Ovary (tissue), 10 donors: ENCODE measurements at places on chromosomes 2 and 18. TPM values are rescaled to one million over a fixed set of nuclear protein-coding genes. Genes with fewer than 3 reads are reported as not detected.

EGR4 gene
- total RNA-seq: 0.13 TPM

ACVR1C gene
- total RNA-seq: 8.7 TPM

ST6GAL2 gene
- not detected for total RNA-seq

CEP68 gene
- total RNA-seq: 31.6 TPM

DYNC2LI1 gene
- total RNA-seq: 26.4 TPM

WDR35 gene
- total RNA-seq: 15.2 TPM

SERPINB3 gene
- total RNA-seq: not detected

COL5A2 gene
- 27.3 TPM for total RNA-seq

DNA sequence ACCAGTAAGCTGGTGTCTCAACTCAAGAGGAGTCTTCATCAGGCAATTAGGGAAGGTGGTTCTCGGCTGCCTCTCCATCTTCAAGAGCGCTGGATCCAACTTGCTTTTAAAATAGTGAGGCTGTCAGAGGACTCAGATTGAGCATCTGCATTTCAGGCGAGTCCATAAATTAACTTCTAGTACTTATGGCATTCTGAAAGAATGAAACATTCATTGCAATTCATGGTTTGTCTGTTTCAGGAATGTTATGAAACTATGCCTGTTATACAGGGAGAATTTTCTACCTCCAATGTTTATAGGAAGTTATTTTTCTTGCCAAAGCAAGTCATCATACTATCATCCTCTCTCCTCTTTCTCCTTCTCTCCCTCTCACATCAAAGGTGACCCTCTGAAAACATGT, 883.2 kb downstream of the SLC4A3 start:
- no peak overlapping the region for H3K4me3 ChIP-seq
- no peaks in the 10 kb centered on the region for H3K36me3 ChIP-seq
- H3K4me1 ChIP-seq: peaks cover 2% of the 10 kb centered on the region
- H3K27me3 ChIP-seq: no peaks in the 10 kb centered on the region

- H3K36me3 ChIP-seq: no peaks in the 10 kb centered on the region
- H3K27ac ChIP-seq: no peak overlapping the region
- no peak for DNase-seq
- H3K4me1 ChIP-seq: no peaks in the 10 kb centered on the region
These were observed 66.0 kb upstream of the FAM136A start for GRCh38 chr2:70367722-70368323.

GRCh38 chr2:171568089-171568488, 45.8 kb downstream of the CYBRD1 start:
- no peak overlapping the region for H3K27ac ChIP-seq
- no peaks in the 10 kb centered on the region for H3K4me1 ChIP-seq

- H3K4me1 ChIP-seq: no peaks in the 10 kb centered on the region
- H3K27me3 ChIP-seq: no peaks in the 10 kb centered on the region
- H3K36me3 ChIP-seq: no peaks in the 10 kb centered on the region
- DNase-seq: no peak
- no peak overlapping the region for H3K27ac ChIP-seq
- no peak overlapping the region for H3K4me3 ChIP-seq
These were observed 12.9 kb downstream of the STAT1 start for GRCh38 chr2:191001032-191001431.

GRCh38 chr18:5145168-5145825, 51.8 kb downstream of the AKAIN1 start:
- no peak for DNase-seq
- H3K27ac ChIP-seq: no peak overlapping the region
- H3K4me3 ChIP-seq: no peak overlapping the region
- H3K4me1 ChIP-seq: no peaks in the 10 kb centered on the region

- no peak for DNase-seq
- H3K27me3 ChIP-seq: no peaks in the 10 kb centered on the region
- H3K36me3 ChIP-seq: no peaks in the 10 kb centered on the region
- H3K4me3 ChIP-seq: no peak overlapping the region
These were observed 234.3 kb downstream of the ETAA1 start for GRCh38 chr2:67631483-67631882.

DNA sequence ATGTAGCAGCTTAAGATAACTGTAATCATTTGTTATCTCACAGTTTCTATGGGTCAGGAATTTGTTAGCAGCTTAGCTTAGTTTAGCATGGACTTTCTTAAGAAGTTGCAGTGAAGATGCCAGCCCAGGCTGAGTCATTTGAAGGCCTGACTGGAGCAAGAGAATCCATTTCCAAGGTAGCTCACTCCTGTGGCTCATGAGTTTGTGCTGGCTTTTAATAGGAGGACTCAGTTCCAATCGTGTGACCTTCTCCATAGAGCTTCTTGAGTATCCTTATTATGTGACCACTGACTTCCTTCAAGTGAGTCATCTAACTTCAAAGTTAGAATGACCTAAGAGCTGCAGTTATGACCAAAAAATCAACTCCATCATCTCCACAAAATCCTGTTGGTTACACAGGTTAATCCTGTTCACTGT, 1.4 kb downstream of the GPATCH11 start:
- no peaks in the 10 kb centered on the region for H3K27me3 ChIP-seq
- H3K27ac ChIP-seq: no peak overlapping the region
- peaks cover 6% of the 10 kb centered on the region for H3K4me1 ChIP-seq
- no peak overlapping the region for H3K4me3 ChIP-seq
- no peaks in the 10 kb centered on the region for H3K36me3 ChIP-seq

GRCh38 chr2:152355409-152355831, 20.4 kb downstream of the FMNL2 start:
- DNase-seq: no peak
- H3K27ac ChIP-seq: no peak overlapping the region
- H3K27me3 ChIP-seq: no peaks in the 10 kb centered on the region
- H3K4me3 ChIP-seq: no peak overlapping the region
- H3K36me3 ChIP-seq: no peaks in the 10 kb centered on the region

DNA sequence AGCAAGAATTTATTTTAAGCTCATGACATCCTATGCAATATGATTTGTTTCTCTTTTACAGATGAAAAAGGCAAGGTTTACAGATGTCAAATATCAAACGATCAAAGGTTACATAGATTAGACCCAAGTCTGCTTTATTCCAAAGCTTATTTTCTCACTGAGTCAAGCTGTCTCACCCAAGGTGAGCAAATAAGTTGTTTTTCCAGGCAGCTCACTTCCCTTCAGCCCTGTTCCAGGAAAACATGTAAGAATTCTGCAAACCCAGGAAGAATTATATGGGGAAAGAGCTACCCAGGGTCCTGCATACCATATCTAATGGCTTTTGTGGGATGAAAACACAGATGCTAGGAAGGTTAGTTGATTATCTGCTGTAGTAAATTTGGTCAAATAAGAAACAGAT, 57.7 kb upstream of the SCN9A start:
- H3K27me3 ChIP-seq: no peaks in the 10 kb centered on the region
- peaks cover 2% of the 10 kb centered on the region for H3K4me1 ChIP-seq
- no peak for DNase-seq
- H3K4me3 ChIP-seq: no peak overlapping the region
- H3K36me3 ChIP-seq: no peaks in the 10 kb centered on the region

GRCh38 chr2:48126162-48126561, 219.9 kb upstream of the FBXO11 start:
- H3K4me3 ChIP-seq: no peak overlapping the region
- H3K36me3 ChIP-seq: no peaks in the 10 kb centered on the region
- H3K27ac ChIP-seq: no peak overlapping the region
- no peaks in the 10 kb centered on the region for H3K27me3 ChIP-seq

GRCh38 chr2:24365051-24365450, 4.7 kb upstream of the ITSN2 start:
- no peaks in the 10 kb centered on the region for H3K36me3 ChIP-seq
- DNase-seq: peak; percentile 59
- no peak overlapping the region for H3K27ac ChIP-seq
- H3K4me1 ChIP-seq: peaks cover 5% of the 10 kb centered on the region
- H3K27me3 ChIP-seq: no peaks in the 10 kb centered on the region

- no peak overlapping the region for H3K4me3 ChIP-seq
- no peak overlapping the region for H3K27ac ChIP-seq
- H3K27me3 ChIP-seq: no peaks in the 10 kb centered on the region
- no peaks in the 10 kb centered on the region for H3K36me3 ChIP-seq
- DNase-seq: no peak
- no peaks in the 10 kb centered on the region for H3K4me1 ChIP-seq
These were observed 79.5 kb downstream of the UPP2 start for GRCh38 chr2:158181171-158181570.

DNA sequence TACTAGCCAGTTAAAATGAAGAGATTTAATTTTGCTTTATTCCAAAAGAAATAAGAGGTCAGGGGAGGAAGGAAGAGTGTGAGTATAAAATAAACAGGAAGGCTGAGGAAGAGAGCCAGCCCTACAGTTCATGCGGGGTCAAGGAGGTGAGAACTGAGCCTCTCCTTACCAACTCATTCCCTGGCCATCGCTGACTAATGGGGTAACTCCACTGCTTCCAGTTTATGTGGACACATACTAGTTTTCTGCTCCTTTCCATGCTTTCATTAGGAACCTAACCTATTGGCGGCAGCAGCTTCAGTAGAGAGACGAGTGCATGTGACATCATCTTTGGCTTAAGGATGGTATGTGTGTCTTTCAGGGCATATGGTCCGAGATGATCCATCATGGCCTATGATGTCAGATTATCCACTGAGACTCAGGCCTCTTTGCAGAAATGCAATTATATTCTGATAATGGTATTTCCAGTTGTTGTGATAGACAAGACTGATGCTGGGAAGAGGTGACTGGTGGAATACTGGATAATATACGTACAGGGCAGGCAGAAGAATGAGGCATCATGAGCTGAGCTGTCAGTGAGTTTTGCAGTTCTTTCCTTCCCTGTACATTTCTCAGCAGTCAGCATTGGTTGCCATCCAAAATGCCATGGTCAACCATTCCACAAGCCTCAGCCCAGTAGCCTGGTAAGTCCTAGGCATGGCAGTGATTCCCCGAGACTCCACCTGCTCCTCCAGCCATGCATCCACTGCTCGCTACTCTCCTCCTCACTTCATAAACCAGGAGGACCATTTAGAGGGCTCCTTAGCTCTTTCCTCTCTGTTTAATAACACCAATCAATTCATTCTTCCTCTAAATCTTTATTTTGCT, 184.6 kb upstream of the OSR1 start:
- H3K27me3 ChIP-seq: no peaks in the 10 kb centered on the region
- H3K27ac ChIP-seq: no peak overlapping the region
- DNase-seq: no peak

DNA sequence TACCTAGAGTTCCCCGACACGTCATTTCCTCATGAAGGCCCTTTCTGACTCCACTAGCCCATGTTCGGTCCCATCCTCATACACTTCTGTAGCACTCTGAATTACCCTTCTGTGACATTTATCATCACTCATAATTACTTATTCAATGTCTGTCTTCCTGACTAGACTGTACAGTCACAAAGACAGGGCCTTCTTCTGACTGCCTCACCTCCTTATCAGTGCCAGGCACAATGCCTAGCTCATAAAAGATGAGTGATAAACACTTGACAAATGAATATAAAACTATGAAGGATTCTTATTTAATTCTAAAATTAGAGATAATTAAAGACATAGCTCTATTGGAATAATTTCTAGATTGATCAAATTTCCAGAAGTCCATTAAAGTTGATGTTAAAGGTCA, 1.4 kb upstream of the UBXN4 start:
- DNase-seq: no peak
- H3K27me3 ChIP-seq: no peaks in the 10 kb centered on the region
- H3K36me3 ChIP-seq: no peaks in the 10 kb centered on the region

- no peaks in the 10 kb centered on the region for H3K27me3 ChIP-seq
- H3K27ac ChIP-seq: no peak overlapping the region
- H3K36me3 ChIP-seq: no peaks in the 10 kb centered on the region
- H3K4me1 ChIP-seq: peaks cover 5% of the 10 kb centered on the region
- H3K4me3 ChIP-seq: no peak overlapping the region
- DNase-seq: no peak
These were observed 229.7 kb downstream of the KLHL29 start for GRCh38 chr2:23614701-23615100.

DNA sequence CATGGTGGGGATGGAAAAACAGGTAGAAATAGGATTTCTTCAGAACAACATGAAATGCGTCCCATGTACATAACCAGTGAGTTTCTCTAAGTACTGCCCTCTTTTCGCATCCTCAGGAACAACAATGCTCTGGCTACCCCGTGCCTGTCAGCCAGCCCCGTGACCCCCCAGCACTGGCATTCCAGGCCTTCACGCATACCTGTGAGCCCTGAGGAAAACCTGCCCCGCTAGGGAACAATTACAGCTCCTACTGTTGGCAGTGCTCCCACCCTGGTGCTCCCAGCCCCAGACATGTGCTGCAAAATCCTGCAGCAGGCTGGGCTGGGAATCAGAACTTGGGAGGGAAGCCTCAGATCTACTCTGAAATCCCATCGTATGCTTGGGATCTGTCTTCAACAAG, 9.1 kb downstream of the SMAD7 start:
- DNase-seq: no peak
- H3K4me1 ChIP-seq: peaks cover 51% of the 10 kb centered on the region
- no peaks in the 10 kb centered on the region for H3K36me3 ChIP-seq
- no peak overlapping the region for H3K27ac ChIP-seq

DNA sequence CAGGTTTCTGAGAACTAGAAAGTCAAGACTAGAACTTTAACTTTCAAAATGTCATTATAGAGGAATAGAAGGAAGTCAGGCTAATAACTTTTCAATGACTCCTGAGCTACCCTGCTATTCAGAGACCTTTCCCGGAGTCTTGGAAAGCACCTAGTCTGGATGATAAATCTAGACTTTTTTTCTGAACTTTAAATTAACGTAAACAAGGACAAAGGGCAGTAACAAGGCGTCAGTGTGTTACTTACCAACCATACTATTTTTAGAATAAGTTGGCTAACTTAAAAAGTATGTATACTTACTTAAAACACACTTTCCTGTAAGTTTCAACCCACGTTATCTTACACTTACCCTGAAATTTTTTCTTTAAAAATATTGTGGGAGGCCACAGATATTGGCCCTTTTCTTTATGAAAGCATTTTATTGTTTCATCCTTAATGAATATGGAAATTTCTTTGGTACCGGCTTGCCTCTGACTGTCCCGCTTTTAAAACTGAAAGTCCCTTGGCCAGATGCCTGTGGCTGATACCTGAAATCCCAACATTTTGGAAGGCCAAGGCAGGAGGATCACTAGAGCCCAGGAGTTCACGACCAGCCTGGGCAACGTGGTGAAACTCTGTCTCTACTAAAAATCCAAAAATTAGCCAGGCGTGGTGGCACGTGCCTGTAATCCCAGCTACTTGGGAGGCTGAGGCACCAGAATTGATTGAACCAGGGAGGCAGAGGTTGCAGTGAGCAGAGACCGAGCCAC, 9.7 kb downstream of the PMAIP1 start:
- no peak overlapping the region for H3K27ac ChIP-seq
- H3K4me3 ChIP-seq: no peak overlapping the region
- no peak for DNase-seq
- no peaks in the 10 kb centered on the region for H3K36me3 ChIP-seq
- H3K4me1 ChIP-seq: no peaks in the 10 kb centered on the region
- H3K27me3 ChIP-seq: no peaks in the 10 kb centered on the region

GRCh38 chr18:5309888-5310470, 14.5 kb upstream of the ZBTB14 start:
- H3K4me3 ChIP-seq: no peak overlapping the region
- H3K36me3 ChIP-seq: no peaks in the 10 kb centered on the region

- H3K27me3 ChIP-seq: no peaks in the 10 kb centered on the region
- no peak for DNase-seq
- peaks cover 9% of the 10 kb centered on the region for H3K4me1 ChIP-seq
- H3K36me3 ChIP-seq: no peaks in the 10 kb centered on the region
- H3K4me3 ChIP-seq: no peak overlapping the region
These were observed 140.0 kb downstream of the VAPA start for GRCh38 chr18:10053861-10054260.

GRCh38 chr2:24576617-24577016, 85.6 kb downstream of the NCOA1 start:
- no peak overlapping the region for H3K4me3 ChIP-seq
- no peaks in the 10 kb centered on the region for H3K36me3 ChIP-seq
- DNase-seq: no peak
- H3K27ac ChIP-seq: no peak overlapping the region
- peaks cover 2% of the 10 kb centered on the region for H3K4me1 ChIP-seq
